ENCODE measurements at places on chromosomes 11 and 22.

DNA sequence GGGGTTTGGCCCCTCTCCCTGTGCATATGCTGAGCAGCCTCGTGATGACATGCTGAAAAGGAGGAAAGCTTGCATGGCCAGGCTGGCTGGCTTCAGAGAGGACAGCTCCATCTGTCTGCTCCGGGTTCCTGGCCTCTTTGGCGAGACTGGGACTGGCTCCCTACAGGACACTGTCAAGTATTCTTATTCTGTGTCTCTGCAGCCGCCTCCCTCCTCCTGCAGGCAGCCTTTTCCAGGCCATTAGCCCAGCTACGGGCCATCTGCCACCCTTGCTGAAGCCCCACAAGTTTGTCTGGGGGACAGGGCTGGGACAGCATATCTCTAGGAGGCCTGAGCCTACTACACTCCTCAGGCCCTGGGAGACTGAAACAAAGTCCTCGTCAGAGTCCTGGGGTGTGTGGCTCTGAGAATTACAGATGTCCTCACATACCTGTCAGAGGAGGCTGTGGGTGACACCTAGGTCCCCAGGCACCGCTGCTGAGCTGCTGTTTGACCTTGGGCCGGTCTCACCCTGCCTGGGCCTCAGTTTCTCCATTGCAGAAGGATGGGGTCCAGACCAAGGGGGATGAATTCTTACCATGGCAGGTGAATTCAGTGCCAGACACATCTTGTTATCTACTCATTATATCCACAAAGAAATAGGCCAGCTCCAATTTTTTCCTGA lies 11.0 kb downstream of the MRGPRG start:
- DNase-seq, result no peak

DNA sequence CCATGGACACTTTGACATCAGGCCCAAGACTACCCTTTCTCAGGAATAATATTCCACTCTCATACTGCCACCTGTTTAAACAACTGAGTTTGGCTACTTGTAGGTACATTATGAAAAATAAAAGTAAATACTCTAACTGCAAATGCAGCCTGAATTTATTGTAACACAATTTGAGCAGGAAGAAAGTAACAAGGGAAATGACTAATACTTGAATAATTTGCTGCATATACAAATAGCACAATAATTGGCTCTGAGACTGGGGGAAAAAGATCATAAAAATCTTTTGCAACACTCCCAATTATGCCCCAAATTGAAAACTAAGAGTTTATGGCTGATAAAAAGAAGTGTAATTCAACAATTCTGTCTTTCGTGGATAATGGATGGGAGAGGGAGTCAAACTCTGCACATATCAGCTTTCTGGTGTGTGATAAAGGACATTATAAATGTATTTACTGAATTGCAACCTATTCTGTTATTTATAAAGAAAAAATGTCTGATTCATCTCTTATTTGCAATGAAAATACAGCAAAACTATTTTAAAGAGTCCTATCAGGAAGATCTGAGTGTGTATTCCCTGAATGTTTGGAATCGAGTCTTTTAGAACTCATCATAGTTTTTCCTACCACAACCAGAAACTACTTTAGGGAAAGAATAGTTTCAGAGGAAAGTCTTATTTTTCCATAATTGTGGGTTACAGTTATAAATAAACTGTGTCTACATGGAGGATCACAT lies 359.0 kb downstream of the JRKL start:
- no peak for DNase-seq

- DNase-seq, result no peak
Measured at GRCh38 chr11:67252831-67253239, 13.4 kb upstream of the GRK2 start.

DNA sequence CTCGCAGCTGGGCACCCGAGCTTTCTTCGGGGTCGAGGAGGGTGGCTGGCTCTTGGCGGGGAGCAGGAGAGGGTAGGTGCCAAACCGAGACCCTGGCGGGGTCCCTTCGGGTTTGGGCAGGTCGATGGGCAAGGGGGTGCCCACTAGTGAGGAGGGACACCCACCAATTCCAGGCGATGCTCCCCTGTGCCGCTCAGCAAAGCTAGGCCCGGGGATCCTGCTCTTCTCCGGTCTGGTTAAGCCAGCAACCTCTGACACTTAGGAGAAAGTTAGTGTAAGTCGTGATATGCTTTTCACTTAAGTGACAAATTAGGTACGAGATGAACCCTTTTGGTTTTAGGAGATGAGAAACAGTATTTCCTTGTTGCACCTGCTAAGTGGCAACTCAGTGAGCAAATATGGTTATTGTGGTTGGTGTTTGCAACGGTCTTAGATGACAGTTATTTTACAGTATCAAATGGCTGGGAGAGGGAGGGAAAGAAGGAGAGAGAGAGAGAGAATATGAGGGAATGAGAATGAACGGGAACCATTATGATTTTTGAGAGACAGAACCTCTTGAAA lies 565 bp downstream of the NUCB2 start:
- no peak for DNase-seq

- no peak for DNase-seq
Measured at GRCh38 chr22:46829941-46830715, 67.7 kb downstream of the TBC1D22A start.

- DNase-seq, result no peak
Measured at GRCh38 chr11:18736590-18737148, 10.7 kb upstream of the IGSF22 start.

GRCh38 chr22:17629641-17630040 lies 1.1 kb upstream of the ATP6V1E1 start:
- DNase-seq, result no peak

DNA sequence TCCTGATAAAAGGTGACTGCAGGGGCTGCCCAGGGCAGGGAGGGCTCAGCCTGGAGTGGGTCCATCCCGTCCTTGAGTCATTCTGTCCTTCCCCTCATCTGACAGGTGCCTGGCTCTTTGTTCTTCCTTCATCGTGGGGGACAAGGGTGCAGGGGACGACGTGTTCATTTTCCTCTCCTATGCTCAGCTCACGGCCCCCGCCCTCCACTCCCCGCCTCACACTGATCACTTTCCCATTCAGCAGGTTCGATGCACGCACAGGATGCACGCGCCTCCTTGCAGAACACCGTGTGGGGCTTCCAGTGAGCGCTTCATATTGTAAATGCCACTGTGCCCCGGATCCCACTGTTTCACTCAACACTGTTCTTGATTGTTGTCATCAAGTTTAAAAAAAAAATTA lies 32.7 kb upstream of the SHANK2 start:
- no peak for DNase-seq

DNA sequence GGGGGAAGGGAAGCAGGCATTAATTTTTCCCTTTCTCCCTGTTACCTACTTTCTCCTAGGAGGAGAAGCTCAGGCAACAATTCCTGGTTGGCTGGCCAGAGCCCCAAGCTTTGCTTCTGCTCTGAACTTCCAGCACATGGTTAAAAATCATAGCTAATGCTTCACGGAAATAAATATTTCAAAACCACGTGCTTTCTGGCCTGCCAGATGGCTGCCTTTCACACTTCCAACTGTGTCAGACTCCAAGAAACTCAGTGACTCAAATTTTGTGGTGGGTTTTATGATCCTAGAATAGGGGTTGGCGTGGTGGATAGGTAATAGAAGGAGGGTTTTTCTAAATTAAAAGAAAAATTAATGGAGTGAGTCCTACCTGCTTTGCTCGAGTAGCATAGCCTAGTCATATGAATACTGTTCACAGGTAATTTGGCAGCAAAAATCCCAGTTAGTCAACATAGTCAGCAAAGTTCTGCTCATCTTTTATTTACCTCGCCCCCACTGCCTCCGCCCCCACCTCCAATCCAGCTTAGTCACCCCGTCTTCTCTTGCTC lies 58.6 kb downstream of the SC5D start:
- DNase-seq, result no peak

DNA sequence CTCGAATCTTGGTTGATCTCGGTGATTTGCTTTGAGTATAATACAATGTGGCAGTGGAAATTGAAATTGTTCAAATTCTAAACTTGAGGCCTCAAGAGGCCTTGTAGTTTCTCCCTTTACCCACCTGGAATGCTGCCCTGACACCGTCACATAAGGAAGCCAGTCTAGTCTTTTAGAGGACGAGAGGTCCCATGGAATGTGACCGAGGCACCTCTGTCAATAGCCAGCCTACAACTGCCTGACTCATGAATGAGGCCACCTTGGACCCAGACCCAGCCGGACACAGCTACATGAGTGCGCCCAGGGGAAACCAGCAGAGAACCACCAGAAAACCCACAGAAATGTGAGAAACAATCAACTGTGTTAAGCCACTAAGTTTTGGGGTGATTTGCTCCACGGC lies 52.5 kb downstream of the RPL27A start:
- DNase-seq, result no peak

- DNase-seq, result peak; percentile 10
Measured at GRCh38 chr22:38570779-38571364, 889 bp upstream of the DMC1 start.

- no peak for DNase-seq
Measured at GRCh38 chr11:60923800-60924109, 505 bp upstream of the TMEM132A start.

- no peak for DNase-seq
Measured at GRCh38 chr22:35479985-35480550, 60.6 kb upstream of the RASD2 start.

DNA sequence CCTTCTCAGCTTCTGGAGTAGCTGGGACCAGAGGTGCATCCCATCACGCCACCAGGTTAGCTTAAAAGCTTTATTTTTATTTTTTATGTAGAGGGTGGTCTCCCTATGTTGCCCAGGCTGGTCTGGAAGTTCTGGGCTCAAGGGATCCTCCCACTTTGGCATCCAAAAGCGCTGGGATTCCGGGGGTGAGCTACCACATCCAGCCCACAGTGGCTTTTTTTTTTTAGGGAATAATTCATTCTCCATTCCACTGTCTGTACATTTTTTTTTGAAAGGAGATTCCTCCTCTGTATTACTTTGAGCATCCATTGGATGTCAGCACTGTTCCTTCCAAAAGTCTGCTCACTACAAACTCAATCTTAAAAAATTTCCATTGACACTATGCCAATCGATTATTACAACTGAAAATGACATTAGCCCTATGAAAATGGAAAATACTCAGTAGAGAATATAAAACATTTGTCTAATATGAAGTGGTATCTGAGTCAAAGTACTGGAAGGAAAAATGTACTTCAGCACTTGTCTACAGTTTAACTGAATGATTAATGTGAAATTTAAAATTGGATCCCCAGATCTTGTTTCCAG lies 1.3 kb upstream of the LPXN start:
- no peak for DNase-seq
